ENCODE measurements at places on chromosomes 1 and 21.

DNA sequence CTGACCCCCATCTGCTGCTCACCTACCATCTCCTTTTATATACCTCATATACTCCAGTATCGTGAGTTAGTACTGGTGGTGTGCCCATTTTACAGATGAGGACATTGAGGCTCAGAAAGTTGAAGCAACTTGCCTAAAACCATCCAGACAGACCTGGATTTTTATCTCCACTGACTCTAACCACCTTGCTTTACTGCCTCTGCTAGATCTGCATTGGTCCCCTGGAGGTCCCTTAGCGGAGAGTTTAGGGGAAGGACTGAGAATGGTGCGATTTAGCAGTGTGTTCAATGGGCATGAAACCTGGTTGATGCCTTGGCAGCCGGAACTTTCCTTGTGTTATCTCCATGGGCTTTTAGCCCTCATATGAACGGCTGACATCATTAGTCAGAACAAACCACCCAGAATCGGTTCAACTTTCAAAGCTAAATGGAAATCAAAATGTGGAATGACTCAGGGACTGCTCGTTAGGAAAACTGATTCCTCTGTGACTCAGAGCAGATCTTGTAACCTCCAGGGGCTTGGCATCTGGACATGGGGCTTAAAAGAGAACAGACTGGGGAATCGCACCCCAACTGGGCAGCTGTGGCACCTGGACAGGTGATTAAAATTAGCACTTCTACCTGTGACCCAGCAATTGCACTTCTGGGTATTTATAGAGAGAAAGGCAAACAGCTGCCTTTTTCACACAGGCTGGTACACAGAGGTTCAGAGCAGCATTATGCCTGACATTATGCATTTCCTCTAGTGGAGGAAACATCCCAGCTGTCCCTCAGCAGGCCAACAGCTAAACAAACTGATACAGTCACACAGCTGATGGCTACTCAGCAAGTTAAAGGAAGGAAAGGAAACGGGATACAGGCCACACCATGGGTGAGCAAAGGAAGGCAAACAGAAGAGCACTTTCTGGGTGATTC lies 25.3 kb downstream of the TMEM51 start:
- DNase-seq = peak; percentile 83

DNA sequence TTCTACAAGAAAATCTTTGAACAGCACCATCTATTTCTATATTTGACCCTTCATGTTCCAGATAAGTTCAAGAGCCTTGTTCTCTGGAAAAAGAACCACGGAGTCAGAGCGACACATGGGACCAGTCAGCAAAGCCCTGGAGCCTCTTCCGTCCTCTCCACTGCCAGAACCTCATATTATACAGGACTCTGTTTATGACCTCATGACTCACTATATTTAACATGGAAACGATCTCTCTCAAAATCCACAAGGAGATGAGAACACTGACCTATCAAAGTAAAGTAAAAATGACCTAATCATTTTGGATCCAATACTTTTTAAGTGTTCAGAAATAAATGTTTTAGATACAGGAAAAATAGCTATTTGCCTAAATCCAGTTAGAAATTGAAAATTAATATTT lies 124.6 kb upstream of the KRTAP19-8 start:
- DNase-seq = no peak

DNA sequence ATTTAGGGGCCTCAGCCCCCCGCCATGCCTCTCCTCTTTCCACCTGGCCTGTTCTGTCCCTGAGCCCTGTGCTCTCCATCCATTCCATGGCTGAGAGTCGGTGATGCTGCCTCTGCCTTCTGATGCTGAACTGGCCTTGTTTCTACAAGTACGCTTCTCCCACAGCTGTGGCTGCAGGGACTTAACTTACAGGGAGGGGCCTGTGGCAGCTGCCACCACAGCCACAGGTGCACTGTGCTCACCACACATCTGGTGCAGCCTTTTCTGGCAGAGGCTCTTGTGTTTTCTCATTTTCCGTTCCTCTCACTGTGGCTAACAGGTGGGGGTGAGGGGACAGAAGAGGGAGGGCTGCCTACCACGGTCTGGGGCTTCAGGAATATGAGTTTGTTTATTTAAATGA lies 4.2 kb downstream of the FMO1 start:
- no peak for DNase-seq

DNA sequence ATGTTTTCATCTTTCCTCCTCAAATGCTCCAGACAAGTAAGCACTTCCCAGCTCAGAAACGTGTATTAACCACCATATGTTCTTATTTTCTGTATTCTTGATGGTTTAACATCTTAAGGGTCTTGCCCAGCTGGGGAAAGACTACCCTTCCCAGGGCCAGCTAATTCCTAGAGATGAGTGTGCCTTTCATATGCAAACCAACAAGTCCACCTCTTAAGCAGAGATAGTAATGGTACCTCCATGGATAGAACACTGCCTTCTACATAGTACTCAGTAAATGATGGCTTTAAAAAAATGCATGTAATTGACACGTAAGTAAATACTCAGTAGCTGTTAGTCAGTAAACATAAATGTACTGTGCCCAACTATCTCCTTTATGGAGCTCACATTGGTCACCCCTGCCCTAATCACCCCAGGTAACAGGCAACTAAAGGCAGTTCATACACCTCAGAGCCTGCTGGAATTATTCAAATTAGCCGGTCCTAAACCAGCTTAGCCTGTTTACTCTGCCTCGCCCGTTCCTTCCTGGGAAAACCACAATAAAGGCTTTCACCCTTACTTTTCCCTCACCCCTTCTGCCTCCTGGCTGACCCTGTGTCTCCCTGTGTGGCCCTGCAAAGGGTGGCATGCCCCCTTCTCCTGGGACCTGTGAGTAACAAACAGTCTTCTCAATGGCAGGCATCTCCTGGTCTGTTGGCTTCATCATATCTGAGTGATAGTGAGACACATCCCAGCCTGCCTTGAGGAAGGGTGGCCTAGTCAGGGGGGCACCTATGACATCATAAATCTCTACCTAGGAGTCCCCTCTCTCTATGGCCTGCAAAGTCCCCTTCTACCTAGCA lies 40.1 kb upstream of the KLHDC7A start:
- no peak for DNase-seq

- DNase-seq = peak; percentile 88
These were observed at the start of gene SERBP1 for GRCh38 chr1:67430358-67431155. Gene SERBP1, minus strand, starts transcription at chr1:67430402. Its CDS starts 102 bp downstream, at chr1:67430300.

- no peak for DNase-seq
These were observed 29.4 kb upstream of the KCNJ15 start for GRCh38 chr21:38227401-38227800.

DNA sequence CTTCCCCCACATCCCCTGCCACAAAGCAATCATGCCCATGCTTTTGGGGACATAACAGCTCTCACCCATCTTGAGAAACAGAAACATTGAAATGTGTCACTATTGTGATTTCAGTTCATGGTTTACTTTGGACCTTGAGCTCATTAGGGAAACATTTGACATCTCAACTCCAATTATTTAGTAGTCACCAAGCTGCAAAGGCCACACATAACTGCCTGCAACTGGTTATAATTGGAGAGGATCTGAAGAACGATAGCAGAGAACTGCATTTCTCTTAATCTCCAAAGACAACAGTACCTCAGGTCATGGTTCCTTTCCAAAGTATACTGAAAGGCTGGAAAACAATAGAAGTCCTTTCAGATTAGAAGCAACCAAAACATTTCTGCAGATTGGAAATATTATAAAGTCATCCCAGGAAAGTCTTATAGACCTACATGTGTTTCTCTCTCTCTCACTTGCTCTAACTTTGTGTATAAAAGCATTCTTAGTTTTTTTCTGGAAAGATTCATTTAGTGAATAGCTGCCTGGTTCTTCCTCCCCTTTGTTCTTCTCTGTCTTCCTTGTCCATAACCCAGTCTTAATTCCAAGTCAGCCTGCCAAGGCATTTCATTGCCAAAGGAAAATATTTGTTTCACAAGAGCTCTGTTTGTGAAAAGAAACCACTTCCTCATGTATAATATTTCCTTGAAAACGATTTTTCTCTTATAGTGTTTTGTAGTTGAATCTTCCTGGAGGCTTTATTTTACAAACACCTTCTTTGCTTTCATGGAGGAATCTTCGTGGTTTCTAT lies 426.8 kb downstream of the ADGRL2 start:
- no peak for DNase-seq

- no peak for DNase-seq
These were observed 2.7 kb downstream of the CD34 start for GRCh38 chr1:207908107-207908734.

DNA sequence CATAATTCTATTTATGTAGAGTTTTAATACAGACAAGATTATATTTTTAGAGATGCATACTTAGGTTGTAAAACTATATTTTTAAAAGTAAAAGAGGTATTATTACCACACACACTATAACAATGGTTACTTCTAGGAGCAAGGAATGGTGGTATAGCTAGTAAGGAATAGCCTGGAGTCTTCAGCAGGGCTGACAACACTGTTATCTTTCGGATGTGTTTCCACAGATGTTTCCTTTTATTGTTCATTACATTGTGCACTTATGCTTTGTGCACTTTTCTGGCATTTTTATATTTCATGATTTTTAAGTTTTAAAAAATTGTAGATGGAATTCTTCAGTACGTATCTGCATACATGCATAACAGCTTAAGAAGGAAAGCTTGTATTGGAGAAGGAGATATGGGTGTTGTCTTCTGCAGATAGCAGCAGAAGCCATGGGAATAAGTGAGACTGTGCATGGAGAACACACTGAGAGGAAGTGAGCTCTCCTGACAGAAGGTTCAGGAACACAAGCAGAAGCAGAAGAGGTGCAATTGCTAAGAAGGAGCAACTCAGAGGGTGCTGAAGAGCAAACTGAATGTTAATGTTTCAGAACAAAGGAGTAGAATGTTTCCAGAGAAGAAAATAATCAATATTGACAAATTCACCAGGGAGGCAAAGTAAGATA lies 91.8 kb downstream of the UCHL5 start:
- no peak for DNase-seq
